CMK (cell line): ENCODE measurements at places on chromosomes 11 and 22.

- DNase-seq: peak; percentile 2
These were observed 10.0 kb downstream of the OR51L1 start for GRCh38 chr11:5004424-5005274.

- DNase-seq: no peak
These were observed 35.3 kb downstream of the PITPNB start for GRCh38 chr22:27883656-27884350.

- DNase-seq: no peak
These were observed 421.6 kb downstream of the METTL15 start for GRCh38 chr11:28529540-28530410.

- no peak for DNase-seq
These were observed 20.0 kb upstream of the CD5 start for GRCh38 chr11:61082062-61082870.

DNA sequence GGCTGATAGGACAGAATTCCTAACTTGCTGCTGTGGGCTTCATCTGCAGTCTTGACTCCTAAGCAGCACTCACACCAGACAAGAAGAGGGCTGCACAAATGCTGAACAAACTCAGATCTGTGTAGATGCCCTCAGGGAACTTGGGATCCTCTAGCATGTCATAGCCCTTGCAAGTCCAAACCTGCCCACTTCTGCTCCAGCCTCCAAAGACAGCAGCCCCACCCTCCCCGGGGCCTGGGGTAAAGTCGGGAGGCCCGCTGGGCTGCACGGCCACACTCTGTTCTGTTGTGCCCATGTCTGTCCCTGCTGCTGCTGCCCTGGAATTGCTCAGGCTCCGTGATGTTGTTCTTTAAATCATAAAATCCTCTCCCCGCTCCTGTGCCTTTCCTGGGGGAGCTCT is 28.3 kb downstream of the DRD2 start:
- DNase-seq: no peak

GRCh38 chr11:111069066-111069465 is 176.5 kb upstream of the POU2AF2 start:
- no peak for DNase-seq

GRCh38 chr11:47510209-47510608 is 42.7 kb downstream of the CELF1 start:
- no peak for DNase-seq

DNA sequence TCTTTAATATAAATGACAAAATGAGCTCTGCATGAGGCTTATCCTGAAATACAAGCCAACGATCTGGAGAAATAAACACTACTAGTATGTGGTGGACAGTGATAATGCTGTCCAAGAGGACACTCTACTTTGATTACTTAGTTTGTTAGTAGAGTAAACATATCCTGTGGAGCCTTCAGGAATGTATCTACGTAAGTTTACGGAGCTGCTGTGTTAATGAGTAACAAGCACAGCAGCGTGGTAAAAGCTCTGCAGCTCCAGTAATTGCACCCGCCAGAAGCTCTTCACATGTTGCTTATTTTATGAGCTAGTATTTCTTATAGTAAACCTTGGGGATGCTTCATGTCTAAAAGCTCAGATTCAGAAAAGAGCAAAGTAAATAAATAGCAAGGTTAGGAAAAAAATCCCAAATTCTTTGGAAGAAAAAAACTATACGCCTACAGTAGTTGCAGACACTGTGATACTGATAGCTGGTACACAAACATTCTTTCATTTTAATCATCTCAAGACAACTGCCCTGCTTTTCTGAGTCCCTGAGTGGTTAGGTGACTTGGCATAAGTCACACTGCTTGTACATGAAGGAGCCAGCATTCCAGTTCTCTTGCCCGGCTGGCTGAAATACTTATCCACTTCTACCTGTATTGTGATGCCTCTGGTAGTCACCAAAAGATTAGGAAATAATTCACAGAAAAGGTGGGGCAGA is 32.7 kb upstream of the CCDC34 start:
- DNase-seq: no peak

- no peak for DNase-seq
These were observed 12.9 kb downstream of the KRTAP5-5 start for GRCh38 chr11:1642288-1643145.

- DNase-seq: no peak
These were observed 183.1 kb upstream of the POU2AF2 start for GRCh38 chr11:111062420-111062819.

DNA sequence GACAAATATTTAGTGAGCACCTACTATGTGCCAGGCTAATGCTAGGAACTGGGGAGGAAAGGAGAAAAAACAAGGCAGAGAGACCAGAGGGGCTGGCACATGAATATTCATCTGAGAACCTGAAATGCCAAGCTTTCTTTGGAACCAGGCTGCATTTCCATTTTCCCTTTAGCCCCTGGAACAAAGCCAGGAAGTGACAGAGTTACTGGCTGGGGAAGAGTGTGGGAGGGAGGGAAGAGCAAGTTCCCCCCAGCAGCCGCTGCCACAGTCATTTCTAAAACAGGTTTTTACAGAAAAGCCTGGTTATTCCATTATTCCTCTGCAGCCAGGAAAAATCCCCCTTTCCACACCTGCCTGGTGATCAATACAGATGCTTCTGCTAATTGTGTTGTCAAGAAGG is 97.0 kb downstream of the SPON1 start:
- DNase-seq: no peak

- DNase-seq: no peak
These were observed at the start of gene CYB5R3 for GRCh38 chr22:42649246-42650099. TSS of gene CYB5R3 (minus strand) at chr22:42649392. CDS start at chr22:42649315, 77 bp downstream.

GRCh38 chr11:6856871-6857270 is 6.0 kb upstream of the OR10A2 start:
- no peak for DNase-seq

- no peak for DNase-seq
These were observed 42.5 kb upstream of the MICAL2 start for GRCh38 chr11:12067796-12068357.

GRCh38 chr11:35290876-35291275 is 128.5 kb downstream of the SLC1A2 start:
- DNase-seq: no peak

- no peak for DNase-seq
These were observed 13.9 kb downstream of the ACP2 start for GRCh38 chr11:47234669-47235100.

DNA sequence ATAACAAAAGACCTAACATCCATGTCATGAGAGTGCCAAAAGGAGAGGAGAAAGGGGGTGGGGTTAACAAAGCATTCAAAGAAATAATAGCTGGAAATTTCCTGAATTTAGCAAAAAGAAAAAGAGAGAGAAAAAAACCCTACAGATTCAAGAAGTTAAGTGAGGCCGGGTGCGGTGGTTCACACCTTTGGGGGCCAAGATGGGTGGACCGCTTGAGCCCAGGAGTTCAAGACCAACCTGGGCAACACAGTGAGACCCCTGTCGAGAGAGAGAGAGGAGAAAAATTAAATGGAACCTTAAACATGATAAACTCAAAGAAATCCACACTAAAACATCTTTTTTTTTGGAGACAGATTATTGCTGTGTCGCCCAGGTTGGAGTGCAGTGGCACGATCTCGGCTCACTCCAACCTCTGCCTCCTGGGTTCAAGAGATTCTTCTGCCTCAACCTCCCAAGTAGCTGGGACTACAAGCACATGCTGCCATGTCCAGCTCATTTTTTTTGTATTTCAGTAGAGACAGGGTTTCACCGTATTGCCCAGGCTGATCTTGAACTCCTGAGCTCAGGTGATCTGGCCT is 8.9 kb upstream of the CLDN5 start:
- DNase-seq: no peak

DNA sequence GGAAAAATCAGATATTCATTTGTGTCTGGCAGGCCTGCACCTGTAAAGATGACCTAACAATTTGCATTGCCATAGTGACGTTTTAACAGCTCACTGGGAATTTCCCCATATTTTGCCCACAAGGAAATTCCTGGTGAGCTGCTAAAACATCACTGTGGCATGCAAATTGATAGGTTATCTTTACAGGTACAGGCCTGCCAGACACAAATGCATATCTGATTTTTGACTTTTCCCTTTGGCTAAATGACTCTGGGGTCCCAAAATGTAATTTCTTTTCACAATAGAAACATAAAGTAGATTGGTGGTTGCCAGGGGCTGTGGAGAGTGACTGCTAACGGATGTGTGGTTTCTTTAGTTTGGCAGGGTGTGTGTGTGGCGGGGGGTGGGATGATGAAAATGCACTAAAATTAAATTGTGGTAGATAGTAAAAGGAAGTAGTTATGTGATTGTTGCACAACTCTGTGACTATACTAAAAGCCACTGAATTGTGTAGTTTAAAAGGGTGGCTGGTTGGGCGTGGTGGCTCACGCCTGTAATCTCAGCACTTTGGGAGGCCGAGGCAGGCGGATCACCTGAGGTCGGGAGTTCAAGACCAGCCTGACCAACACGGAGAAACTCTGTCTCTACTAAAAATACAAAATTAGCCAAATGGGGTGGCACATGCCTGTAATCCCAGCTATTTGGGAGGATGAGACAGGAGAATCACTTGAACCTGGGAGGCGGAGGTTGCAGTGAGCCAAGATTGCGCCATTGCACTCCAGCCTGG is 18.5 kb upstream of the FEZ1 start:
- DNase-seq: peak; percentile 18

DNA sequence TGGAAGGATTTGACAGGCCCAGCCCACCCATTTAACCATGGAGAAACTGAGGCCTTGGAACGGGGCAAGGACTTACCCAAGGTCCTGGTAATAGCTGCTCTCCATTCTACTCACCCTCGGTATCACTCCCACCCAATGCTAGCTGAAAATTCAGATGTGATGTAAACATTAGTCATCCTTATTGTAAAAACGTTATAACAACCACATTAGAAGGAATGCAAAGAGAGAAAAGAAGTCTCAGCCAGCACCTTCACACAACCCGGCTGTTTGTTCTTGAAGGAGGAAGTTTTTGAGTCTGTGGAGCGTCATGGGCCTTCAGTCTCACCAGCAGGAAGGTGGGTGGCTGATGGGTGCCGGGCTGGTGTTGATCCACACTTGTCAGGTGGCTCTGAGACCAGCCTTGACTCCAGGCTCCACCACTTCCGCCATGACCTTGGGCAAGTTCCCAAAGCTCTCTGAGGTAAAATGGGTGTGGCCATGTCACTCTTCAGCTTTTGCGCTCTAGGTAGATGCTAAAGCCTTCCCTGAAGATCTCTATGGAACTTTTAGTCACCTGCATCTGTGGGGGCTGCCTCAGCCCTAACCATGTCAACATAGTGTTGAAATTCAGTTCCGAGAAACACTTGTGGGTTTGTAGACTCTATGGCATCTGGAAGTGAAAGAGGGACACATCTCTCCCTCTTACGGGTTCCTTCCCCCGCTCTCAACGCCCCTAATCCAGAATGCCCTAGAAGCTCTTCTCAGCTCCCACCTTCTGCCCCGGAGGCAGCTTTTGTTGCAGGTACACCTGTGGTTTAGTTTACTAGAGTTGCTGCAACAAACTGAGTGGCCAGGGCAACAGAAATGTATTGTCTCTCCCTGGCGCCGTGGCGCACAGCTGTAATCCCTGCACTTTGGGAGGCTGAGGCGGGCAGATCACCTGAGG is 14.8 kb downstream of the CD6 start:
- DNase-seq: no peak

DNA sequence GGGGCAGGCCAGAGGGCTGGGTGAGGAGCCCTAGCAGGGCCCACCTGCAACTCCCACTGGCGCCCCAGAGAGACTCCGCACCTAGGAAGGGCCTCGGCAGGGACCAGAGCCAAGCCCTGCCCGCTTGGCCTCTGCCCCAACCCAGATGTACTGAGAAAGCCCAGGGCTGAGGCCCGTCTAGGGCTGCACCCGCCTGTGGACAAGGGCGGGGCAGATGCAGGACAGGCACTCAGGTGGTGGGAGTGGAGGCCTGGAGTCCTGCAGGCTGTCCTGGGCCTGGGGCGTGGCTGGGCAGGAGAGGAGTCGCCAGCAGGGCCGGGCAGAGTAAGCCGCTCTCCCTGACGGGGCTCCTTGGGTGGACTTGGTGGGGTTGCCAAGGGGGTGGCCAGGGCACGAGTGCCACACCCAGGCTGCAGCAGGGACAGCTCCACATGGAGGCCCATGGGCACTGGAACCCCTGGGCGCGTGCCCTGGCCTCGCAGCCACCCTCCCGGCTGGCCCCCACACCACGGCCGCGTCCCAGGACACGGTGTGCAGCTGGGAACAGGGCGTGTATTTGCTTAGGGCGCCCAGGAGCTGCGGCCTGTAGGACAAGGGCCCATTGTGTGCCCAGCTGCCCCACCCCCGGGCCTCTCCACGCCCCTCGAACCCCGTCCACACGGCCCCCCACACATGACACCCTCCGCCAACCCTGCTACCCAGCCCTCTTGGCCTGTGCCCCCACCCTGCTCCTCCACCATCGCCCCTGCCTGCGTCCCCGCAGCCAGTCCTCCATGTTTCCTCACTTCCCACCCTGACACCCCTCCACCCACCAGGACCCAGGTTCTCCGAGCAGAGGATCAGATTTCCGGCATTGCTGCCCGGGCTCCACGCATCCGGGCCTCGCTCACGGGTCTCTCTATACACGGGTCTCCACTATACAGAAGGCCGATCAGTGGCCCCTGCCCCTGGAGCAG is 11.3 kb upstream of the PIM3 start:
- no peak for DNase-seq

GRCh38 chr11:5968394-5968793 is at the start of gene OR56A5:
TSS of gene OR56A5 (minus strand) at chr11:5968494. CDS start at chr11:5968494, 0 bp downstream.
- DNase-seq: no peak

DNA sequence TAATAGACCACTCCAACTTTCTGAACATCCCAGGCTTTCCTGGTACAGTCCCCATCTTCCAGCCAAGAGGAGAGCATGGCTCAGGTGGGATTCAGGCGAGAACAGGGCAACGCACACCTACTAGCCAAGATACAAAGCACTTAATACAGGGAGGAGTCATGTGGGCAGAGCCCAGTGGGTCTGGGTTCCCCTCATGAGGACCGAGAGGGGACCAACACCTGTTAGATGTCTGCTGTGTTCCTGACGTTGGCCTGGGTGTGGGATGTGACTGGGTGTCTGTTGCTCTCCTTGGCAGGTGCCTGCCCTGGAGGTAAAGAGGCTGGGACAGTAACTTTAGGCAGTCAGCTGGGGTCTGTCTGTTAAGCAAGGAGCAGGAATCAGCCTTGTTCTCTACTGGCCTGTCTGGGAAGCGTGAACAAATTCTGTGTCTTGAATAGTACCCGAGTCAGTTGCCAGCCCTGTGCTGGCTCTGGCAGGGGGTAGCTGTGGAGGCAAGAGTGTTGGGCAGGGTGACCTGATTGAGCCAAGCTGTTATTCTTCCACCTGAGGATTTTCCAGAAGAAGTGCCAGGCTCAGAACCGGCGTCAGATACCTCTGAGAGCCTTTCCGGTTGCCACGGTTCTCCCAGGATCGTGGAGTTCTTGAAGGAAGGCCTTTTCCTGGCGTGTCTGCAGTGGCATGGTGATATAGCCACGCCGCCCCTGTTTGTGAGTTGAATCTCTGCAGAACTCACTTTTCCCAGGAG is 56.3 kb downstream of the BCR start:
- DNase-seq: no peak

GRCh38 chr11:76004400-76004799 is 189.4 kb downstream of the UVRAG start:
- no peak for DNase-seq

GRCh38 chr11:66278363-66279091 is 552 bp downstream of the CNIH2 start:
- no peak for DNase-seq

- no peak for DNase-seq
These were observed 13.0 kb downstream of the MUC5B start for GRCh38 chr11:1235901-1236315.

- no peak for DNase-seq
These were observed 24.2 kb upstream of the MUC5B start for GRCh38 chr11:1198561-1199240.
